ENCODE measurements at places on chromosomes 7 and 10.

DNA sequence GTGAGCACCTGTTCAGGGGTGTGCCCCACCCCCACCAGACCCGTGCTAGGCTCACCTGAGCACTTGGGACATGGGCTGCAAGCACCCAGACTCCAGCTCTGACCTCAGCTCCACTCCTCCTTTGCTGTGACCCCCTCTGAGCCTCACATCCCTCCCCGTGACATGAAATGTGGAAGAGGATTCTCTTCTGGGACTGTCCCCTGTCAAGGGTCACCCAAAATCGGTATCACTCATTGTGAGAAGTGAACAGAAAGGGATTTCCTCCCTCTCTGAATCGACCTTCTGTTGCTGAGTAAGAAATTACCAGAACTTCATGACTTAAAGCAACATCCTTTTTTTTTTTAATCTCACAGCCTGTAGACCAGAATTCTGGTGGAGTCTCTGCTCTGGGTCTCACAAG lies 6.2 kb upstream of the CHST15 start:
- DNase-seq, result no peak

GRCh38 chr7:150405584-150406311 lies 26.6 kb downstream of the ZNF775 start:
- DNase-seq, result no peak

- DNase-seq, result no peak
These were observed 529 bp downstream of the CLDN3 start for GRCh38 chr7:73769481-73770001.

DNA sequence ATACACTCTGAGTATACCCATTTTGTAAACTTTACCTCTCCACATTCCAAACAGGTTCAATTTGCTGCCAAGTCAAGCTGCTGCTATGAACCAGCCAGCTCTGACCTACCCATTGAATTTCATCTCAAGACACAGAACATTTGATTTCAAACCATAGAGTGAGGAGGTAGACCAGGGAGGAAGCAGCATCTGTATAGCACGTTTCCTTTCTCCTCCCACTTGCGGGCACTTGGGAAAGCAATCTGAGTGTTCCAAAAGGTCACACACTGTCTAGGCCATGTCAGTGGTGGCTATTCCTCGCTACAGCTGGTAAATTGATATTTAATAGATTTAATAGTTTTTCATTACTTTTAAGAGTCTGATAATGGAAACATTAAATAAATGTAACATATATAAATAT lies 147.8 kb upstream of the EEPD1 start:
- no peak for DNase-seq

DNA sequence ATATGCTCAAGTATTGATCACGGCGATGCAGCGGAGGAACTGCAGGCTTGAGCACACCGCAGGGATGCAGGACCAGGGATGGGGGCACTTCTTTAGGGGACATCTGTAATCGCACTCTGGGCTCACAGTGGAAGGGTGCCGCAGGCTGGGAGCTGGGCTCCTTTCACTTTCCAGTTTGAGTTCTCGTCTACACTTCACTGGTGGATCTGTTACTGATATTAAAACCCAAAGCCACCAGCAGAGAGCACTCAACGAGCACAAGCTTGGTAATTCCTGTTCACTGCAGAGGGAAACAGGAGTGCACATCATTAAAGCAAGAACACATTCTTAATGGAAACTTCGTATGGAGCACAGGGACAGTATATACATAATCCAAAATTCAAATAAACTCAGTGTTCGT lies 91.3 kb downstream of the PARD3 start:
- DNase-seq, result no peak

GRCh38 chr10:42549851-42550250 lies 88.5 kb downstream of the ZNF33B start:
- DNase-seq, result no peak

- no peak for DNase-seq
These were observed 1.6 kb upstream of the ADAP1 start for GRCh38 chr7:956031-956430.

DNA sequence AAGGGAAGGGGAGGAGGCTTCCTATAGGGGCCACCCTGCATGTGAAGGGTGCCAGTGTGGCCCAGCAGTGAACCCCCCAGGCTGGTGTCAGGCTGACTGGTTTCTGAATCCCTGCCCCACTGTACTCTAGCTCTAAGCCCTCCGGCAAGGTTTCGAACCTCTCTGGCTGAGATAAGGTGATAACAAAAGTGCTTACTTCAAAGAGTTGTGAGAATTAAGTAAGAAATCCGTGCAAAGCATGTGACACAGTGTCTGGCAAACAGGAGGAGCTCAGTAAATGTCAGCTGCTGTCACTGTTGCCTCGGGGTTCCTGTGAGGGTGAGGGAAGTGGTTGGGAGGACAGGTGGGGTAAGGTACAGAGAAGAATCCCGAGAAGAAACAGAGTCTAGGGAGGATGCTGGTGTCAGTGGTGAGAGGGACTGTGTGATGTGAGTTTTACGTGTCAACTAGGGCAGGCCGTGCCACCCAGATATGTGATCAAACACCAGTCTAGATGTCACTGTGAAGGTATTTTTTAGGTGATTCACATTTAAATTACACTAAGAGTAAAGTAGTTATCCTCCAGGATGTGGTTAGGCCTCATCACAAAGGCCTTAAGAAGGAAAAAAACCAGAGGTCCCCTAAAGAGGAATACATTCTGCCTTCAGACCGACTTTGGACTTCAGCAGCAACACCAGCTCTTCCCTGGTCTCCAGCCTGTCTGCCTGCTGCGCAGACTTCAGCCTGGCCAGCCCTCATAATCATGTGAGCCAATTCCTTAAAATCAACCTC lies 64.4 kb downstream of the BPGM start:
- no peak for DNase-seq

DNA sequence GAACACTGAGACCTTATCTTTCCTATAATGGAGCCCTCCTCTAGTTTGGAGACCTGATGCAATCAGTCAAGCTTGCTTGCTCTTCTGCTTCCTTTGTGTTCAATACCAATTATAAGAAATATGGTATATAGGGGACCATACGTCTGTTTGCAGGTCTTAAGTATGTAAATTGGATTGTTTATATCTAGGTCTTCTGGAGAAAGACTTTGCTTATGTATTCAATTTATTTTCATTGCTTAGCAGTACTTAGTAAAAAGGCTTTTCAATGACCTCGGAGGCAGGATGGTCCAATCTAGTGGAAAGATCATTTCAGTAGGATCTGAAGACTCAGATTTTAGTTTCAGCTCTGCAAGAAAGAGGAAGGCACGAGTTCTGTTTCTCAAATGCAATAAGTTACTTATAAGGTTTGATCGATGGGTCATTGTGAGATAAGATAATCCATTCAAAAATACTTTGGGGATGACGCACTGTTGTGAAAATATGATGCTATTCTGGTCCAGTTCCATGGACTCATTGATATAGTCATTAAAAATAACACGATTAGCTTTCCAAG lies 571.6 kb downstream of the SH2D4B start:
- DNase-seq, result no peak

Data from GM04503 (cell line).